ENCODE measurements at places on chromosomes 4 and X.

DNA sequence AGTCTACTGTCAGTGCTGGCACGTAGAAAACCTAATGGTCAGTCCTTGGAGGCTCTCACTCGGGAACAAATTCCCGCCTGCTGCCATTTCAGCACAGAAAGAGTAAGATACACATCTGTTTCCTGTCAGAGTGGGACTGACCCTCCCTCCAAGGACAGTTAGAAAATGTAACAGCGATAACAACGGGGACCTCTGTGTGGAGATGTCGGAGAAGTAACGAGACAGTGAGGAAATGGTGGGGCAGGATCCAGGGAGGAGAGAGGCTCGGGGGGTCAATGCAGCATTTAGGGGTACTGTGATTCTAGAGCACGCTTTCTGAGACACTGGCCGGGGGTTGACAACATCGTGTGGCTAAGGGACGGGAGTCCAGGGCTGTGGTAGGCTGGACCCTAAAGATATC is 36.0 kb upstream of the SORCS2 start:
- DNase-seq: no peak

DNA sequence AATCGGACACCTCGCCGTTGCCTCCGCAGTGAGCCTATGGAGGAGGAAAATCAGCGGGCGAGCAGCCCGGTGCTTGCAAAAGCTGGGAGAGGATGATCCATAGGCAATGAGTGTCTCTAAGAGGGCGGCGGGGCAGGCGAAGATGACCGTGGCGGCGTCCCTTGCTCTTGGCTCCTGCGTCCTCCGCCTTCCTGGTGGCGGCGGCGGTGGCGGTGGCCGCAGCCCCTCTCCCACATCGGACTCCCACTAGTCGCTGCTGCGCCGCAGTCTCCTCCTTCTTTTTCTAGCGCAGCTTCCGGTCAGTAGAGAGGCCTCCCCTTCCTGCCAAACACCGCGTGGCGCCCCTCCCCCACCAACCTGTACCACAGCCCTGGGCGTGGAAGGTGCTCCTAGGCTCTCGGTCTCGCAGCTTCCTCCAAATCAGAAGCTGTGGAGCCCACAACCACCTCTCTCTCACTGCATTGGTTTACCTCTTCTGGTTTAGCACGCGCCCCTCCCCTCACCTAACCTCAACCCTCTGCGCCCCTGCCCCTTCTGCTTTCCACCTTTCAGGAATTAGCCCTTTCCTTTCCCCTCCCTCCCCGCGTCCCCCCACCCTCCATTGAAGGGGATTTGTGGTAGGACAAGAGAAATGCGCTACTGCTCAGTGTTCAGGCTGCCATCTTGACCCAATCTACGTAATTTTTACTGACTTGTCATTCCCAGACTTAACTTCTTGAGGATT is at the start of gene SPIN3:
Gene SPIN3 (minus strand): TSS at position 271 of the 724 bp plus-strand sequence. CDS start 594 bp downstream, outside the sequence.
- peak; percentile 52 for DNase-seq

GRCh38 chrX:133980406-133980805 is 5.0 kb downstream of the GPC3 start:
- DNase-seq: no peak

GRCh38 chr4:5870701-5871100 is 22.2 kb downstream of the CRMP1 start:
- DNase-seq: no peak

DNA sequence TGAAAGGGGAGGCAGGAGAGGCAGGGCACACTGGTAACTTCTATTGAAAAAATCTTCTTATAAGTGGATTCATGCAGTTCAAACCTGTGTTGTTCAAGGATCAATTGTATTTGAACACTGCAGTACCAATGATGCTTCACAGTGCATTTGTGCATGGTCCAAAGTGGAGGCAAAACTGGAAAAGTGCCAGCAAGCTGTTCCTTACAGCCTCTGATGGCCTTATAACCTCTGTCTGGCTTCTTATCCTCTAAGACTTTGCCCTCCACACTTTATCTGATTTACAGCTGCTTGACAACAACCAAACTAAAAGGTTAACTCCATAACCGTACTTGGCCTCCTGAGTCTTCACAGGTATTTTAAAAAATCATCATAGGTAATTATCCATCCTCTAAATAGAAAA is 40.4 kb downstream of the MAGEB17 start:
- DNase-seq: no peak

- DNase-seq: no peak
Measured at GRCh38 chr4:23660865-23661264, 229.0 kb downstream of the PPARGC1A start.

DNA sequence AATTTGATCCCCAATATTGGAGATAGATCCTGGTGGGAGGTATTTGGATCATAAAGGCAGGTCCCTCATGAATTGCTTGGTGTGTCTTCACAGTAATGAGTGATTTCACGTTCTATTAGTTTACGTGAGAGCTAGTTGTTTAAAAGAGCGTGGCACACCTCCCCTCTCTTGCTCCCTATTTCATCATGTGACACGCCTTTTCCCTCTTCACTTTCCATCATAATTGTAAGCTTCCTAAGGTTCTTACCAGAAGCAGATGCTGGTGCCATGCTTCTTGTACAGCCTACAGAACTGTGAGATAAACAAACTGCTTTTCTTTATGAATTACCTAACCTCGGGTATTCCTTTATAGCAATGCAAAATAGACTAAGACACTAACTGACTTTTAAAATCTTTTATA is 34.0 kb upstream of the FMR1 start:
- DNase-seq: no peak

- no peak for DNase-seq
Measured at GRCh38 chr4:14095831-14096230, 468.3 kb upstream of the BOD1L1 start.

DNA sequence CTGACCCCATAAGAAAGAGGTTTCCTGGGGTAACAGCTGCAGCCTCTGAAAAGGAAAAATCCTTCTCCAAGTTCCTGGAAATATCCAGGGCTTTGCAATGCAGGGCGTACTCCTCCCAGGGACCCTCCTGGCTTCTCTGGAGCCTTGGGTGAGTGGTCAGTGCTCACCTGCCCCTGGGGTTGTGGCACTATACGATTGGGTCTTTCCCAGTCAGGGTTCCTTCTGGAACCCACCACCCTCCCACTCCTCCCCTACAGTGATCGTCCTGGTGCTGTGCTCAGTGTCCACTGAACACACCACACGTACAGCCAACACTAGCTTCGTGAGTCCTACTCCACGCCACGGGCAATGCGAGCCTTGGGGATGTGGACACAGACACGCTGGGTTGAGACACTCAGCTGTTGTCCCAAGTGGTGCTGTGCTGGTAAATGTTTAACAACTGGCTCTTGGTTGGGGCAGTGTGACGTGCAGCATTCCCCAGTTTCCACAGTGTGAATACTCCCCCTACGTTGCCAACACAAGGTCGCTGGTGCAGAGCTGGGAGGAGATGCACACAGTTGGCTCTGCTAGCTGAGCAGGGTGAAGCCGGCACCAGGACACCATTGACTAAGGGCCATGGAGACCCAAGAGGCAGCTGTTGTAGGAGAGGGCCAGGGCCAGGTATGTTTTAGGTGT is 65.4 kb downstream of the HTRA3 start:
- DNase-seq: no peak

GRCh38 chr4:34720571-34720970 is 1523.7 kb downstream of the ARAP2 start:
- DNase-seq: peak; percentile 36

- DNase-seq: no peak
Measured at GRCh38 chrX:38860106-38861013, 59.1 kb downstream of the MID1IP1 start.
